ENCODE measurements at places on chromosomes 6 and 20.

GRCh38 chr6:7561153-7561964 lies 19.9 kb downstream of the DSP start:
- DNase-seq: peak; percentile 71

- no peak for DNase-seq
Measured at GRCh38 chr20:4728120-4728760, 6.5 kb downstream of the PRND start.

DNA sequence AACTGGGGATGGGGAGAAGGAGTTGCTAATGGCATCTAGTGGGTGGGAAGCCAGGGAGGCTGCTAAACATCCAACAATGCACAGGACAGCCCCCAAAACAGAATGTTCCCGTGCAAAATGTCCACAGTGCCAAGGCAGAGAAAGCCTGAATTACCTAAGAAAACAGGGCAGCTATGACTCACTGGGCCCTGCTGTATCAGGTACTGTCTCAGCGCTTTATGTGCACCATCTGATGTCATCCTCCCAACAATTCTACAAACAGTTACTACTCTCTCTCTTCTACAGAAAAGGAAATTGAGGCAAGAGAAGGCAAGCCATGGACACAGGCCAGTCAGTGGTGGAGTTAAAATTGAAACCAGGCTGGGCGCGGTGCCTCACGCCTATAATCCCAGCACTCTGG lies 3.1 kb downstream of the YTHDF1 start:
- DNase-seq: no peak

DNA sequence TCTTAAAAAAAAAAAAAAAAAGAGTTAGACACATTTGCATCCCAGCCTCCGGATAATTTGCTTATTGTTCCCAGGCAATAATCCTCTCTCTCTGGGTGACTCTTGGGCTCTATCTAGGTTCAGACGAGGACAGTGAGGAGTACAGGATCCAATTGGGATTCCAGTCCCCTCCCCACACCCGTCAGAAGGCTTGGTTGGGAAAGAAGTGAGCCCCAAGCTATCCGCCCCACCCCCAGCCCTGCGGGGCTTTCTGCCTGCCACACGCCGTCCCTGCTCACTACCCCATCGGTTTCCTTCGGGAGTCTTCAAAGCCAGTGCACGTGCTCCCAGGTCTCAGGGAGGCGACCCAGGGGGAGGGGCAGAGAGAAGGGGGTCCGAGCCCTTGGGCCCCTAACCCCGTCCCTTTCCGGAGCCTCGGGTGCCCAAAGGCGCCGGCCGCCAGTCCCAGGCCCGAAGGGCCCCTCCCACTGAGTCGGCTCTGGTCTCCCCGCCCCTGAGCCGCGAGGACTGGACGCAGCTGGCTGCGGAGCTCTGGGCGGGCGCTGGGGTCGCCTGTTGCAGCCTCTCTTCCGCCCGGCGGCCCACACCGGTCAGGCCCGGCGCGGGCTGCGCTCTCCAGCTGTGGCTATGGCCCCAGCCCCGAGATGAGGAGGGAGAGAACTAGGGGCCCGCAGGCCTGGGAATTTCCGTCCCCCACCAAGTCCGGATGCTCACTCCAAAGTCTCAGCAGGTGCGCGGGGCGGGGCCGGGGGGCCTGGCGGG lies 2.5 kb downstream of the MYMX start:
- DNase-seq: no peak

- no peak for DNase-seq
Measured at GRCh38 chr6:28002161-28002560, 45.1 kb downstream of the OR2B6 start.

Measured in NCI-H2081 treated with DMSO at 0.1 percent for 48 hours (cell line).